Stimulated activated CD4-positive, alpha-beta T cell treated with anti-CD3 and anti-CD28 coated beads, TNF-alpha, amount 100 ng/mL, for 4 hours (primary cell): ENCODE measurements at places on chromosomes 12 and 14.
A peak's percentile ranks its signal among the peaks of the same experiment; 100 is the strongest.

- DNase-seq = no peak
Measured at GRCh38 chr12:77364400-77364799, 299.0 kb upstream of the E2F7 start.

GRCh38 chr12:124795081-124795948 is 68.3 kb downstream of the SCARB1 start:
- DNase-seq = no peak

GRCh38 chr14:100583245-100583644 is 4.0 kb downstream of the BEGAIN start:
- DNase-seq = no peak

DNA sequence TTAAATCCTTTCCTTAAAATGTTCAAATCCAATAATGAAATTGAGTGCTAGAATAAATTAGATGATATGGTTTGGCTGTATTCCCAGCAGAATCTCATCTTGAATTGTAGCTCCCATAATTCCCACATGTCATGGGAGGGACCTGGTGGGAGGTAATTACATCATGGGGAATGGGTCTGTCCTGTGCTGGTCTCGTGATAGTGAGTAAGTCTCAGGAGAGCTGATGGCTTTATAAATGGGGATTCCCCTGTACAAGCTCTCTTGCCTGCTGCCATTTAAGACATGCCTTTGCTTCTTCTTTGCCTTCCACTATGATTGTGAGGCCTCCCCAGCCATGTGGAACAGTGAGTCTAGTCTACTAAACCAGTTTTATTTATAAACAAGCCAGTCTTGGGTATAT is 508.5 kb downstream of the ETNK1 start:
- no peak for DNase-seq

GRCh38 chr14:94689218-94689984 is 77.2 kb downstream of the SERPINA3 start:
- peak; percentile 9 for DNase-seq

GRCh38 chr14:106327234-106327633 is 800.9 kb downstream of the TMEM121 start:
- DNase-seq = no peak

DNA sequence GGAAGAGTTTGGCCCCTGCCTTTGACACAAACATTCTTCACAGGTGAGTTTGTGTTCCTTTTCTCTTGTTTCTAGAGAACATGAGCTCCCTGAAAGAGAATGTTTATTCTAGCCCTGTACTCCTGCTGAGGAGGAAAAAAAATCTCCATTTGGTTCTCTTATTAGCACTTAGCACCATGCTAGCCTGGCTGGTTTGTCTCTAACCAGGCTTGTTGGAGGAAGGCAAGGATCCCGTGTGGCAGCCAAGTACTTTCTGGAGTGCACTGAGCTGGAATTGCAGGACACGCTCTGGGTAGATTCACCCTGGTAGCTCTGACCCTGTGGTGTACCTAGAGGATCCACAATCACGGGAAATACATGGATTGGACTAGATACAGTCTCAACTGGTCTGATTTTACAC is 41.9 kb downstream of the KCNA1 start:
- DNase-seq = no peak

DNA sequence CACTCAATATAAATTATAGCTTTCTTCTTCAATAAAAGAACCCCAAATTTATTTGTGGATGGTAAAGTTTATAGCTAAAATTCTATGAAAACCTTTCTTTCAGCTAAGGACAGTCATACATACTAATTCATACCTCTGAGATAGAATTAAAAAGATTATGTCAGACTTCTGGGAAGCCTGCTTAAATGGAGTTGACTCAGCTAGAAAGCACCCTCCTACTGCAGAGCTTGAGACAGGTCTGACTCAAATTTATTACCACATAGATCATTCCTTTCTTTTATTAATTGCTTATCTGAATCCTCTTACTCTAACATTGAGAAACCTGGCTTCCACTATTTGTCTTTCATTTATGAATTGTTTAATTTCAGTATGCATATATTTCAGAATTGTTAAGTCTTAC is 1007.0 kb upstream of the LRFN5 start:
- DNase-seq = no peak

GRCh38 chr12:53014709-53015108 is 8.5 kb downstream of the EIF4B start:
- DNase-seq = no peak

- no peak for DNase-seq
Measured at GRCh38 chr14:24196071-24197055, 1.1 kb upstream of the TM9SF1 start.

DNA sequence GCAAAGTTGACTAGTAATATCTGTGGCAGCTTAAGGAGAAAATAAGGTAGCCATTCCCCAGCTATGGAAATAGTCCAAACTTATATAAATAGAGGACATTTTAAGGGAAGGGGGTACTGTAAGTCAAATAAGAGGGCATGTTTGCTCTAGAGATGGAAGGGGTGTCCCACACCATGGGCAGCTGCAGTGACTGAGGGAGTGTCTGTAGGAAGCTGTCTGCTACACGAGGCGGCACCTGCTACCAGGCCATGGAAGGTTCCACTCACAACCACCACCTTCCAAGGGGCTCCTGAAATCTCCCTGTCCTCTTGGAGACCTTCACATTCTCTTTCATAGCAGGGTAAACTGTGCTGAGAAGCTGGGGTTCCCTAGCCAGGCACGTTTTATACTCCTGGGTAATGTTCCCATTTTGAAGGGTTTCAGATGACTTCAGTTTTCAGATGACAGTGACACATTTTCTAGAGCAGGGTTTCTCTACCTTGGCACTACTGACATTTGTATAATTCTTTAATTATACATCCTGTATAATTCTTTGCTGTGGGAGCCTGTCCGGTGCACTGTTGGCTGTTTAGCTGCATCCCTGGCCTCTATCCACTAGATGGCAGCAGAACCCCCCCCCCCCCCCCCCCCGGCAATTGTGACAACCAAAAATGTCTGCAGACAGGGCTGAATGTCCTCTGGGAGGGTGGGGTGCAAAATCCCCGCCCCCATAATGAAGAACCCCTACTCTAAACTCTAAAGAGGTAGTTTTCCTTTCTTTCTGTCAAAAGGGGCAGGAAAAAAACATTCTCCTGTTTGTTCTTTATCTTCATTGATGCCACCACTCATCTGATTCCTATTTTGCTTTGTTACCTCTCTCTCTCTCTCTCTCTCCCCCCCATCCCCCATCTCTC is 11.6 kb upstream of the SMCO2 start:
- no peak for DNase-seq

GRCh38 chr12:22610131-22610530 is 14.8 kb upstream of the ETNK1 start:
- DNase-seq = no peak

GRCh38 chr14:29846339-29847055 is 81.2 kb downstream of the PRKD1 start:
- DNase-seq = no peak

DNA sequence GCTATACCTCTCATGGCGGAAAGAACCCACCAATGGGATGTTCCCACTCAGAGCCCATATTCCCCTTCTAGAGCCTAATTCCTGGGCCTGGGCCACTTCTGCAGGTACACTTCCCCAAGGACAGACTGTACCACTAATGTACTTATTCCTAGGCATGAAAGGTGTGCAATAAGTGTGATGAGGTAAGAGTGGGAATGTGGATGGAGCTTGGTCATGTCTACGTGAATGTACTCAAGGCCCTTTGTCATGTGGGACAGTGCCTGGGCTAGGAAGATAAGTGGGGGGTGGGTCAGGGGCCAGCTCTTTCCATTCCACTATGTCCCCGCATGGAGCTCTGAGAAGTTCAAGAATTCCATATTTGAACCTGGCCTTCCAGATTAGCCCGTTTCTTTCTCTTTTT is 63.4 kb upstream of the FUT8 start:
- DNase-seq = no peak

- DNase-seq = no peak
Measured at GRCh38 chr12:16163901-16164300, 113.6 kb downstream of the SLC15A5 start.

- DNase-seq = no peak
Measured at GRCh38 chr12:75489187-75489586, 8.6 kb downstream of the GLIPR1 start.

GRCh38 chr12:47194501-47194900 is 114.7 kb upstream of the AMIGO2 start:
- DNase-seq = no peak

GRCh38 chr12:38142974-38143373 is 173.6 kb upstream of the ALG10B start:
- no peak for DNase-seq

- no peak for DNase-seq
Measured at GRCh38 chr14:66568220-66568619, 60.3 kb downstream of the GPHN start.

DNA sequence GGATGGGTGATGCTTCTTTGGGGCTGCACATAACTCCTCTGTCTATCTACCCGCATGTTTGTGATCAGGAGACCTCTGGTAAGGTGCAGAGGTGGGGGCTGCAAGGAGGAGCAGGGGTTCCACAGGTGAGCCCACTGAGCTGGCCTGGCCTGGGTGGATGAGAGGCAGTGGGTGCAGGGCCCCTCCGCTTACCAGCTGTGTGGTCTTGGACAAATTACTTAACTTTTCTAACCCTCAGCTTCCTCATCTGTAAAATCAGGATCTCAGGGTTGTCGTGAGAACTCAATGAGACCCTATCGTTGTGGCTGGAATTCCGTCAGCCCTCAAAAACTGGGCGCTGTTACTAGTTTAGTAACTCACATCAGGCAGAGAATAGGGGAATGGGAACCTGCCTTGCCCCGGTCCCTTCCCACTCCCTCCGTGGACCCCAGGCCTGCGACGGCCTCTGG is 7.5 kb downstream of the PTPN6 start:
- DNase-seq = no peak

GRCh38 chr12:10385166-10385613 is 4.7 kb downstream of the KLRK1 start:
- DNase-seq = no peak

- DNase-seq = no peak
Measured at GRCh38 chr12:38149395-38150073, 167.0 kb upstream of the ALG10B start.

- DNase-seq = no peak
Measured at GRCh38 chr12:48966177-48966895, 5.2 kb downstream of the WNT10B start.

DNA sequence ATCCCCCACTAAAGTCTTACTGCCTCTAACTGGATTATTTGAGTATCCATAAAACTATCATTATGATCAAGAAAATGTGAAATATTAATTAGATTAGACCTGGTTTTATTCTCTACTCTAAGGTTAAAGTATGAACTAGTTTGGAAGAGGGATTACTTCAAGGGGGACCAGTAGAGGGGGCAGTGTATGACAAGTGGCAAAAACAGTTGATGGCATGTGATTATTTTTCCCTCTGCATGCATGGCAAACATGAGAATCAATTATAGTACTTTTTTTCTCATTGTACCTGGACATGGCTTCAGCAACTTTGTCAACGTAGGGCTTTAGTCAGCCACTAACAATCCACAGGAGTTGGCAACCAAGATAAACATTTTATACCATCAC is 145.0 kb upstream of the SLC38A2 start:
- no peak for DNase-seq

DNA sequence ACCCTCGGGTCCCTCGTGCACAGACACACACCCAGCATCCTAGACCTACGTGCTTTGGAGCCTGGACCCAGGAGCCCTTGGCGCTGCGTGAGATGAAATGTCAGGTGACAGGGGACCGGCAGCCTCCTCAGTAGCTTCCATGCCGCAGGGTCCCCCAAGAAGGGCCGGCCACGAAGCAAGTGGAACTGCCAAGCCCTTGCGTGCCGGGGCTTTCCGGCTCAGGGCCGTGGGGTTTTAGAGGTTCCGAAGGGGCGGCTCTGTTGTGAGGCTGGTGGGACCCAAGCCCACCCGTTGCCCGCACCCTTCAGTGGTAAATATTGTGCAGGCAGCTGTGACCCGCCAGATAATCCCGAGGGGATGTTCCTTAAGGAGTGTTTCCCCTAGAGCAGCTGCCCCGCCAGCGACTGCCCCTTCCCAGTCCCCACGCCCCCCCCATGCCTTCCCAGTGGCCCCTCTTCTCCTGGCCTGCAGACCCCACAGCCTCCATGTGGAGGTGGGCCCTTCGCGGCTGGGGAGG is 133.7 kb downstream of the ADGRD1 start:
- no peak for DNase-seq
